ENCODE measurements at places on chromosomes 11 and 22.

DNA sequence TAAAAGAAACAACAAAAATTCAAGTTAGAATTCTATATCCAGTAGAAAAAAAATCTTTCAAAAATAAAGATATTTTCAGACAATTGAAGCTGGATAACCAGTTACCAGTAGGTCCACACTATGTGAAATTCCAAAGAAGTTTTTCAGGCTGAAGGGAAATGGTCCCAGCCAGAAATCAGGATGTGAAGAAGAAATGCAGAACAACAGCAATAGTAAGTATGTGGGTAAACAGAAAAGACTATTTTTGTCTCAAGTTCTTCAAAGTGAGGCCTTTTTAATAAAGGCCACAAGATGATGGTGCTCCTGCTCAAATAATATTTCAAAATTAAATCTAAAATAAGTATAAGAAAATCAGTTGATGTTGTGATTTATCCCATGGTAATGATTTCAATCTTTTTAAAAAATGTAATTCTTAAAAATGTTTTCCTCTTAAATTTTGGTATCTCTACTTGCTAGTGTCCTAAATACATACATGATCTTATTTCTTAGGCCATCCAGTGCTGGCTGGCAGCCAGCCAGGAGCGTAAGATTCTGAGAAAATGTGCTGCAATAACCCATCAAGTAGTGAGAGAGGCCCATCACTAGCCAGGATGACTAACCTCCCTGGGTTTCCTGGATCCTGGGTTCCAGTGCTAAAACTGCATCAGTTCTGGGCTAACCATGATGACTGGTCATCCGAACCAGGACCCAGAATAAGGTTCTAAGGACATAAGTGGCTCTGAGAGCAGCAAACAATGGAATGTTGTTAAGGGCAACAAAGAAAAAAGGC is 15.6 kb upstream of the UCP3 start:
- DNase-seq: no peak

GRCh38 chr11:122696662-122697061 is 41.1 kb downstream of the UBASH3B start:
- no peak for DNase-seq

GRCh38 chr22:30694171-30694639 is 469 bp upstream of the OSBP2 start:
- no peak for DNase-seq

DNA sequence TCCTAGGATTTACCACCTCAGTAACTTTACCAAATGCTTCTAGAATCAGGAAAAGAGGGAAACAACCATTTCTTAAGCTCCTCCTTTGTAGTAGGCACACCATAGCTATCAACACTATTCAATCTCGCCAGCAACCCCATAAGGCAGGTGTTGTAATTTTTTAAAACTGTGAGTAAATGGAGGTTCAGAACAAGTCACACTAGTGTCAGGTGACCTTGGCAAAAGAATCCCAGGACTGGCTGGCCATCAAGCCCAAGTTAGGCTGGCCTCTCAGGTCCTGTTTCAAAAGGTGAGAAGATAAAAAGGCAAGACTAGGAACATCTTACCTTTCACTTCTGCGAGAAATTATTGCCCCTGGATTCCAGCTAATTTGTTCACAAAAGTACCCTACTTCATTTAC is 713 bp downstream of the TOP3B start:
- no peak for DNase-seq

DNA sequence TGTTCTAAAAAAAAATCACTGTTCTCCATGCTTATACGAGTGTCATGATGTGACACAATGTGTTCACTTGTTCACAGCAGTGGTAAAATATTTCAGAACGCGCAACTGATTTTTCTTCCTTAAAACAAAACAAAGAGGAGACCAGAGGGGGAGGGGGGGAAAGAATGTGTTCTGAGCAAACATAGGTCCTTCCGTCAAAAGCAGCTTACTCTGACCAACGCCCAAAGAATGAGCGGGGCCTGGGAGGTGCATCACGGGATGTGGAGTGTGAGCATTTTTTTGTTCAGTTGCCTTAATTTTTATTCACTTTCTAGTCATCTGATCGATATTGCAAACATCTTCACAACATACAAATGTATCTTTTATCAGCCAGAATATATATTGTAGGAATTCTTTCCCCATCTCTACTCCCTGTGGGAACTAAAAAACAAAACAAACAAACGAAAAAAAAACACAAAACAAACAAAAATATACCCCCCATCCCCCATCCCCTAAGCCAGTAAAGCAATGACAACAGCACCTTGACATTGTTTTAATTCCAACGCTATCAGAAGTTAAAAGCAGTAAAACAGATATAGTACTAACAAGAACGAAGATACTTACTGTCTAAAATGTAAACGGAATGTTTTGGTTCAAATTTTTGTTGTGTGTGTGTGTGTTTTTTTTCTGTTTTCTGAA is 43.3 kb downstream of the BDNF start:
- DNase-seq: no peak

DNA sequence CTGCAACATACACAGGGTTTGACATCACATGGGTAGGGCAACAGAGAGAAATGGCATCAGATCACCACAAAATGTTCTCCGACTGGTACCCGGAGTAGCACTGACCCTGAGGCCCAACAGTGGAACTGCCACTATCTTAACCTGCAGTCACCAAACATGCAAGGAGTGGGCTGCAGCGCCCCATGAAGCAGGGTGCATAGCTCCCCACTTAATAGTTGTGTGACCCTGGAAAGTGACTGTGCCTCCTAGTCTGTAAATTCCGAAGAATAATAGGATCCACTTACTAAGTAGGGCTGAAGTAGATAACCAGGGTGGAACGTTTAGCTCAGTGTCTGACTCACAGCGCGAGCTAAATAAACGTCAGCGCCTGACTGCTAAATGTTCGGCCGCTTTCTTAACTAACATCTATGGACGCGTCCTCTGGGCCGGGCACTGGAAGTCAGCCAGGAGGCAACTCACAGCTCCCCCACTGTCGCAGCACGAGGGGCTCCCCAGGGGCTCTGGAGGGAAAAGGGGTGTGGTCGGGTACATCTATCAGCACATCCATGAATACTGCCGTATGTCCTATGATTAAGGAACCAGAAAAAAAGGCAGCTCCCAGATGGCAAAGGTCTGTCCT is 777 bp downstream of the LTO1 start:
- DNase-seq: no peak

DNA sequence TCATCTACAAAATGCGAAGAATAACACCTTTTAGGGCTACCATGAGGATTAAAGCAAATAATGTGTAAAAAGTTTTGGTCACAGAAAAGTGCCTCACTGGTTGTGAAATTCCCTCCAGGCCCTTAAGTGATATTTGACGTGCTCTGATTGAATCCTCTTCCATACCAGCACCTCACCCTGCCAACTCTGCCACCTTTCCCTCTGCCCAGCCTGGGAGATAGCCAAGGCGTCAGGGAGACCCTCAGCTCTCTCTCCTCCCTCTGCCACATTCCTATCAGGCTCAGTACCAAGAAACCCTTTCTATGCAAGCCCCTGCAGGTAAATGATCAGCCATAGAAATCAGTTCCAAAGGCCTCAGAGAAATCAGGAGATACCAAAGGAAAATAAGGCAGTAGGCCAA is 21.4 kb downstream of the PLEKHA7 start:
- DNase-seq: no peak

GRCh38 chr11:14150878-14151277 is 188.4 kb downstream of the SPON1 start:
- DNase-seq: no peak

DNA sequence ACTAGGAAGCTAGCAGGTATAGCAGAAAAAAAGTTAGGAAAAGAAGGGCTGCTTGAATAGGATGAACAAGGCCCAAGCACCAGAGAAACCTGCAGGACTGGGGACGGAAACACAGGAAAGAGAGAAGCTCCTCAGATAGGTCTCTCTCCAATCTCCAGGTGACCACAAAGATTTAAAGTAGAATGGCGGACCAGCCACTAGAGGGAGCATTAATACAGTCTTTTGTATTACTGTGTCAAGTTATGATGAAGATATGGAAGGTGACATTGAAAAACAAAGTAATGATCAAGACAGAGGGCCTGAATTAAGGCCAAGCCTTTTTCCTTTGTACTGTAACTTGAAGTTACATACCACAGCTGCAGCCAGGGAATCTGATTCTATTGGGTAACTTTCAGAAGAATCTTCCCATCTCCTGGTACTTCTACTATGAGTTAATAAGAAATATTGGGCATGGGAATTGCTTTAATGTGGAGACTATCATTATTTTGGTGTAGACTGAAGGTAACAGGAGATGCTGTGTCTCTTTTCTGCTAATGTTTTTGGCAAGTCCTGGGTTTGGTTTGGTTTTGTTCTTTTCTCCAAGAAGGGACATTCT is 33.8 kb downstream of the OR2AG2 start:
- DNase-seq: no peak

DNA sequence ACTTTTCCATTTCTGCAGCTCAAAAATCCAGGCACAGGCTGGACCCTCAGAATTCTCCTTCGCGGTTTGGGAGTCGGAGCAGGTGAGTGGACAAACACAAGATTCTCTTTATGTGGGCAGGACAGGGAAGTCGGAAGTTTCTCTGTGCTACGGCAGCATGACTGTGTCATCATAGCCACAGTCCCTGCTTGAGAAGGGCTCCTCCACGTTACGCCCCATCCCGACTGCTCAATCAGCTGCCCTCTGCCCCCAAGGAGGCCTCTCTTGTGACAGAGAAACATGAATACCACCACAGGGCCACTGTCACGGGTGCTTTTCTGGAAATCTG is 89.0 kb upstream of the SHISAL1 start:
- DNase-seq: no peak

DNA sequence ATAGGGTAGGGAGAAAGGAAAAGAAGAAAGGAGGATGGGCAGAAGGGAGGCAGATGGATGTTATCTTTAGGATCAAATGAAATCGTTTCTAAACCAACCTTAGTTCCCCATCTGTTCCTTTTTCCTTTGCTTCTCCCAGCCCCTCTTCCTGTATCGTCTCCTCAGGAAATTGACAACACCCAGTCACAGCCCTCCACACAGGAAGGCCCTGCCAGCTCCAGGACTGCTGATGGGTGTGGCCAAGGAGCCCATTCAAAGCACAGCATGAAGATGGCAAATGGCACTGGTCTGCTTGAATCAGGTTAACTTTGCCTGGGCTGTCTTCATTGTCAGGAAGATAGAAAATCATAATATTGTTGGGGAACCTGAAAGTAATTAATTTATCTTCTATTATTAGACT is 164.8 kb downstream of the C11orf87 start:
- DNase-seq: no peak

- no peak for DNase-seq
Observed at GRCh38 chr22:18103527-18104269, 6.9 kb upstream of the TUBA8 start.

- no peak for DNase-seq
Observed at GRCh38 chr11:46649180-46649738, 31.9 kb downstream of the ATG13 start.

DNA sequence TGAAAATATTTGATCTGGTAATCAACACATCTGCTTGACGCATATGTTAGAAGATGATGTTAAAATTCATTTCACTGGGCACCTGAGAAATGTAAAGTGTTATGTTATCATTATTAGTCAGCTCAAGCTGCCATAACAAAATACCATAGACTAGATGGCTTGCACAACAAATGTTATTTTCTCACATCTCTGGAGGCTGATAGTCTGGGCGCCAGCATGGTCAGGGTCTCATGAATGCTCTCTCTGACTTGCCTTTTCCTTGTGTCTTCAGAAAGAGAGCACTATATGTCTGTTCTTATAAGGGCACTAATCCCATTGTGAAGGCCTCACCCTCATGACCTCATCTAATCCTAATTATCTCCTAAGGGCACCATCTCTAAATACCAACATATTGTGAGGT is 435.3 kb downstream of the NELL1 start:
- no peak for DNase-seq

All from coronary artery (tissue), 2 donors.